GM04503 (cell line): ENCODE measurements at places on chromosomes 1 and 21.

- DNase-seq: no peak
Measured at GRCh38 chr1:166675213-166675612, 164.1 kb upstream of the POGK start.

DNA sequence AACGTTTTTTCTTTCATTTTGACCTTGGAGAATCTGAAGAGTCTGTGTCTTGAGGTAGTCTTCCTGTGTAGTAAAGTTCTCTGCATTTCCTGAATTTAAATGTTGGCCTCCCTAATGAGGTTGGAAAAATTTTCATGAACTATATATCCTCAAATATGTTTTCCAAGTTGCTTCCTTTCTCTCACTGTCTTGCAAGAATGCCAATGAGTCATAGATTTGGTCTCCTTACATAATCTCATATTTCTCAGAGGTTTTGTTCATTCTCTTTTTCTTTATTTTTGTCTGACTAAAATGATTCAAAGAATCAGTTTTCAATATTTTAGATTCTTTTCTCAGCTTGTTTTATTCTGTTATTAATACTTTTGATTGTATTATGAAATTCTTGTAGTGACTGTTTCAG lies 87.6 kb downstream of the DRAM2 start:
- peak; percentile 11 for DNase-seq

- DNase-seq: peak; percentile 61
Measured at GRCh38 chr1:76073481-76073880, 1.1 kb upstream of the ST6GALNAC3 start.

DNA sequence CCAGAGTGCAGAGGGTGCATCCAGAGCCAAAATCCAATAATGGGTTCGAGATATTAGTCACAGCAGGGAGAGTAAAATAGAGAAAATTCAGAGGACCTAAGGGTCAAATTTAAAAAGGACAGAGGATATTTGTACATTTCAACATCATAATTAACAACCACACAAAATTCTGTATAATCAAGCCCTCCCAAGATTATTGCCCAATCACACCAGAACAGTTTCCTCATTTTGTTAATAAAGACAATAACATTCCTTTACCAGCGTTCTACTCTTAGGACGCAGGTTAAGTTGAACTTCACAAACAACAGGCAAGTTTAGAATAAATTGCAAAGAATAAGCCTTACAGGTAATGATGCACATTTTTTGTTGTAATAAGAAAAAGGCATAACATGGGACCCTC lies 462.8 kb downstream of the PTPRC start:
- DNase-seq: no peak

GRCh38 chr1:54474310-54475251 lies 68.4 kb upstream of the SSBP3 start:
- no peak for DNase-seq

GRCh38 chr1:187413405-187414169 lies 584.8 kb downstream of the PLA2G4A start:
- DNase-seq: no peak

GRCh38 chr1:203126151-203126865 lies 1.2 kb upstream of the ADORA1 start:
- DNase-seq: no peak

- DNase-seq: no peak
Measured at GRCh38 chr1:174239541-174239940, 80.2 kb downstream of the RABGAP1L start.

- no peak for DNase-seq
Measured at GRCh38 chr1:110581682-110582145, 24.4 kb downstream of the KCNA2 start.

GRCh38 chr1:53148123-53148522 lies 5.7 kb upstream of the SLC1A7 start:
- DNase-seq: no peak

- no peak for DNase-seq
Measured at GRCh38 chr1:25556791-25557476, 13.5 kb downstream of the LDLRAP1 start.

DNA sequence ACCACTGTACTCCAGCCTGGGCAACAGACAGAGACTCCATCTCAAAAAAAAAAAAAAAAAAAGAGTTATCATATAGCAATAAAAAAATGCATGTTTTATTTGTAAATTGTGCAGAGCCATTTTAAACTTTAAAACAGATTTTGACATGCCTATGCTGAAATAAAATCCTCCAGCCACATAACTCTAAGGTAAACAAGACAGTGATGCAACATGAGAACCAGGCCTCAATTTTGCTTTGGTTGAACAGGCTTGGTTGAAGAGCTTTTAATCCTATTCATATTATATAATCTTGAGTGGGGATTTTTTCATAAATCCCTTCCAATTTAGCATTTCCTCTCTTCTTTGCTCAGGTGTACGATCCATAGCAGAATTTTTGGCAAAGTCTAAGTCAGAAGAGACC lies 26.1 kb downstream of the ARMH1 start:
- DNase-seq: no peak

DNA sequence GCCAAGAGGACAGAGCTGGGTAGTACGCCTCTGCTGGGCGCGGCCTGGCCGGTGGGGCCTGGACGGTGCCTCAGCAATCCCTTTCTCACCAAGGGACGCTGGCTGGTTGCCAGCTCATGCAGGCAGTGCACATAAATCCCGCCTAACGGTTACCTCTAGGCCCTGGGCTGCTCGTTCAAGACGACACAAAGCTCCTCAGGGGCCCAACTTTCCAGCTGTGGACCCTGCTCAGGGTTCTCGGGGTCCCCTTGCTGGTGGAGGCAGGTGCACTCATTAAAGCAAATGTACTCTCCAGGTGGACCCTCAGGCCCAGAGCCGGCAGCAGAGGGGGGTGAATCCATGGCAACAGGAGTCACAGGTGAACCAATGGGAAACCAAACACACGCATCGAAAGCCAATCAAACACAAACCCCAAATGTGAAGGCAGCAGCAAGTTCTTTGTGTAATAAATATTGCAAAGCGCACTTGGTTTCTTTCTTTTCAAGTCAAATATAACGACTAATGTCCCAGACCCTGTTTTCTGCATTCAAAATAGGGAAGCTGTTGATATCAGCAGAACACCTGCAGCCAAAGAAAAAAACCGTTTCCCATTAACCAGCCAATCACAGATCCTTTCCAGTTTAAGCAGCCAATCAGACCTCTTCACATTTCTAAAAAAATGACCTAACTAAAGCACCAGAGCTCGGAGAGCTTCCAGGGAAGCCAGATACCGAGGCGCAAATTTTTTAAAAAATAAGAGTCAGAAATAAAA lies 26.1 kb upstream of the CLSTN1 start:
- no peak for DNase-seq

DNA sequence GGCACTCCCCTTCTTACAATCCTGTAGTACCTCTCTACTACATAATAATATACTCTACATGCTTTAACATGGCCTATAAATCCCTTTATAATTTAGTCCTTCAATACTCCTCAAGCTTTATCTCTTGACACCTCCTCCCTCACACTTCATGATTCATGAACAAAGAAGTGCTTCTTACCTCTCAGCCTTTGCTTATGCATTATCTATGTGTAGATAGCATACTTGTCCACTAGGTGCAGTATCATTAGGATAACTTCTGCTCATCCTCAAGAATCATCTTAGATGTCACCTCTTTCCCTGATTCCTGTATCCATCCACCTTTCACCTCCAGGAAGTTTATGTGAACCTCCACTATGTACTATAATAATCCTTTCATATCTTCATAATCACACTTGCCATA lies 74.4 kb downstream of the COL24A1 start:
- no peak for DNase-seq

- no peak for DNase-seq
Measured at GRCh38 chr1:209667708-209668107, 7.5 kb upstream of the G0S2 start.

- no peak for DNase-seq
Measured at GRCh38 chr1:33272930-33273329, 16.6 kb downstream of the ZNF362 start.

- no peak for DNase-seq
Measured at GRCh38 chr21:45029948-45030681, 44.3 kb upstream of the ADARB1 start.

DNA sequence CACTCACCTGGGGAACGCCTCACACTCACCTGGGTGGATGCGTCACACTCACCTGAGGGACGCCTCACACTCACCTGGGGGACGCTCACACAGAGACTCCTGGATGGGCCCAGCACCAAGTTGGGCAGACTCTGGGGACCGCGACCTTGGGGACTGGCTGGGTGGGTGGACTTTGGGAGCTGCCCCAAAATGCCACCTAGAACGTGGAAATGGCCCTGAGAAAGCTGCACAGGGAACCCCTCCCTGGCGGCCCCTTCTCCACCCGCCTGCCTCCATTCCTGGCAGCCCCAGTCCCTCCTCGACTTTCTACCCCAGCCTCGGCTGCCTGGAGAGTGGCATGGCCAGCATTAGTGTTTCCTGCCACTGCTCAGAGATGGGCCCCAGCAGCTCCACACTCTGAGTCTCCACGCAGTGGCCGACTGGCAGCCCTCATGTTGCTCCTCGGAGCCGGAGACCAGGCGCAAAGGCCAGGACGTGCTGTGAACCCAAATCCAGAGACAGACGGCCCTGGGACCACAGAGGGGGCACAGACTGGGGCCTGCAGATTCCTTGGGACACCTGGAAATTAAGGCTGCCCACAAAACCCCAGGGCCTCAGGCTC lies 46.5 kb upstream of the ACTRT2 start:
- no peak for DNase-seq

DNA sequence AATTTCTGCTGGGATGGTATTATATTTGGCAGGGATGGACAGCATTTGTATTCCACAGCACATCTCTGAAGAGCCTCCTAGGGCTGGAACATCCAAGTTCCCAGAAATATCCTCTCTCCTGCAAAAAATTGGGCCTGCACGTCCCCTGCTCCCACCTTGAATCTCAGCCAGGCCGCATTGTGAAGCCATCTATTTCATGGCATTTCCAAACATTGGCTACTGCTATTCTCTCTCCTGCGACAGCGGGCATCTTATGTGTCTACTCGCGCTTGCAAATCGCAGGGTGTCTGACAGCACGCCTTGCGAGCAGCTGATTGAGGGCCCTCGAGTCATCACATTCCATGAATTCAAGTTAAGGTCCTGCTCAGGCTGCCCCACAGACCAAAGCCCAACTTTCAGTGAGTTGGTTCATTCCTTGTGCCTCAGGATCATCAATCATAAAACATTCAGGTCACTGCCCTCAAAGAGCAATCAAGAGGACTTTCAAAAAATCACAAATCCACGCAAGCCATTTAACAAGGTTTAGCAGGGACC lies 15.8 kb downstream of the RGS8 start:
- no peak for DNase-seq

DNA sequence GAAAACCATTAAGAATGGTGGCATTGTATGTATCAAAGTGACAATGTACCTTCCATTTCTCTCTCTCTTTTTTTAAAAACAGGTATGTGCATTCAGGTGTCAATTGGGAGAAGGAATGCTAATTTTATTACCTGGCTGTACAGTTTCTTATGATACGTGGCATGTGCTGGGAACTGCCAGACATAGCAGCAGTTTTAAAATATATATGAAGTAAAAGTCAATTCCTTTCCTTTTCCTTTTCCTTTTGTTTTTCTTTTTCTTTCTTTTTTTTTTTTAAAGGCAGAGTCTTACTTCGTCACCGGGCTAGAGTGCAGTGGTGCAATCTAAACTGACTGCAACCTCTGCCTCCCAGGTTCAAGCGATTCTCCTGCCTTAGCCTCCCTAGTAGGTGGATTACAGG lies 37.0 kb downstream of the SPEN start:
- no peak for DNase-seq

DNA sequence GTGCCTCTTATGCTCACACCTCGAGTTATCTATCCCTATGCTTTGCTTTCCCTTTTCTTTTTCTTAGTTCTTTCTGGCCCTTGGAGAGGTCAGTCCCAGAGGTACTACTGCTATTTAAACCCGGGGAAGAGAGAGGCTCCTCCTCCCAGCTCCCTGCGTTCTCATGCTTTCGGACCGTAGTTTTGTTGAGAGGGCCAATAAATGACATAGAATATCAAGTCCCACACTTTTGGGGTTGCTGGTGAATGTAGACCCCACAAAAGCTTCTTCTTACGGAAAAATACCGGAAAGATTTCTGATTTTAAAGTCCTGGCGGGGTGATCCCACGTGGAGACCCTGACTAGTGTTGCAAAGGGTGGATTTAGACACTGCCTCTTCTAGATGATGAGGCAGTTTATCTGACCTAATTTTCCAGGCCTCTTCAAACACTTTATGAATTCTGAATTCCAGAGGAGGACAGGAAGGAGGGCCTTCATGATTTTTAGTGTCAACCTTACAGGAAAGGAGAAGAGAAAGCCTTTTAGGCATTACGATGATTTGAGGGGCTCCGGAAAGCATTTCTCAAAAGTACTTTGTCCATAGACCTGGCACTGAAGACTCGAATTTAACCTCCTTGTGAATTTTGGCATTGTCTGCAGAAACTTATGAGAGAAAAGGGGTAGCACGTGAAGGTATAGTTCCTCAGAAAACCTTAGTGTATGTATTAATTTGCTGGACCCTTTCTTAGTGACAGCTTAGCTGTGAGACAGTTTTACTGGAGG lies 694 bp downstream of the TMEM167B start:
- DNase-seq: no peak

- DNase-seq: no peak
Measured at GRCh38 chr1:238898856-238899255, 487.5 kb upstream of the CHRM3 start.

GRCh38 chr1:147904726-147905125 lies 2.1 kb downstream of the GJA8 start:
- DNase-seq: no peak

- no peak for DNase-seq
Measured at GRCh38 chr1:31772669-31773248, 8.6 kb upstream of the ADGRB2 start.

DNA sequence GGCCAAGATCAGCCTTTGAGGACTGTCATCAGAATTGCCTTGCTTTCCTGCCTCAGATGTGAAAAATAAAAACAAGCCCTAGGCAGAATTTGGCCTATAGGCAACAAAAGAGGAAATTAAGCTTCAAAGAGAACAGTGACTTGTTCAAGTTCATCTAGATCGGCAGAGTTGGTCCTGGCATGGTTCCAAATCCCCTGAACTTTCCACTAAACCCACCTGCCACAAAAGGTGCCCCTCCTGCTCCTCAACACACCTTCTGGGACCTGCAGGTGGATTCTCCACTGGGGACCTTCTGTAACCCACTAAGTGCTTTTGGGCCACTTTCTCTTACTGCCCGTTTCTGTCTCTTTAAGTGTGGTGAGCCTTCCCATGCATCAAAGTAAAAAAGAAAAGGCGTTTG lies 42.5 kb upstream of the LRRN2 start:
- DNase-seq: no peak
